NCI-H82 (cell line): ENCODE measurements at places on chromosomes 2 and 18.
A peak's percentile ranks its signal among the peaks of the same experiment; 100 is the strongest.

DNA sequence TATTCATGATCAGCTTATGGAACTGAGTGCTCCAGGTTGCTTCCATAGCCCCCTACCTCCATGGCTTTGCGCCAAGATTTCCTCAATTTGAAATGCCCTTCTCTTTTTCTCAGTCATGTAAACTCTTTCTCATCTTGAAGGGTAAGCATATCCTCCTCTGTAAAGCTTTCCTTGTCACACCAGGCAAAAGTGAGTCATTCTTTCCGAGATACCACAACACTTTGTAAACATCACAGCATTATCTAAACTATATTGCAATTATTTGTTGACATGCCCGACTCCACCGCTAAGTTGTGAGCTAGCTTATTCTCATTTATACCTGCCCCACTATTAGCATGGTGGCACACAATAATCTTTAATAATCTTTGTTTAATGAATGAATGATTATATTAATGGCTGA is 419.5 kb upstream of the CHST9 start:
- DNase-seq: peak; percentile 41

DNA sequence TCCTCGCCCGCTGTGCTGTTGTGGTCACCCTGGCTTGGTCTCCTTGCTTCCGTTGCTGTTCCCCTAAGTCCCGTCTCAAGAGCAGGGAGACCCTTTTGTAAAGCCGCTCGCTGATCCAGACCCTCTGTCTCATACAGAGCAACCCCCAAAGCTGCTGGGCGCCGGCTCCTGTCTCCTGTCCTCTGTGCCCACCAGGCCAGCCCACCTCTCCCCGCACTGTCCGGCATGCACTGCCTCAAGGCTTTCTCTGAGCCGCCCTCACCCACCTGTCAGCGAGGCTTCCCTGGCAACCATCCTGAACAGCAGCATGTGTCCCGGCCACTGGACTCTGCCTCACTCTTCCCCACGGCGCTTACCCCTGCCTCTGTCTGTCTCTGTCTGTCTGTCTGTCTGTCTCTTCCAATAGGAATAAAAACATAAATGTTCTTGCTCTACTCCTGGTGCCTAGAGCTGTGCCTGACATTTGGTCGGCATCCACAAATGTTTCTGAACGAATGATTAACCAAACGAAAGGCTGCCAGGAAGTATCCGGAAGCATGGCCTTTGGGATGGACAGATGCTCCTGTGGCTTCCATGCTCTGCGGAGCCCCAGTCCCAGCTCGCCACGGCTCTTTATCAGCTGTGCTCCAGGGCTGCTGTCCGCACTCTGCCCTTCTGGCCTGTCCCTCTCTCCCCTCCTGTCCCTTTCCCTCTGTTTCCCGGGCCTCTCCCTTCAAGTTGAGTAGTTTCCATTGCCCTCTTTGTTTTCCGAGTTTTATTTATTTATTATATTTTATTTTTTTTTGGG is 7.8 kb downstream of the COLEC11 start:
- DNase-seq: no peak

- no peak for DNase-seq
These were observed 533.7 kb downstream of the TDRD15 start for GRCh38 chr2:21657445-21657844.

DNA sequence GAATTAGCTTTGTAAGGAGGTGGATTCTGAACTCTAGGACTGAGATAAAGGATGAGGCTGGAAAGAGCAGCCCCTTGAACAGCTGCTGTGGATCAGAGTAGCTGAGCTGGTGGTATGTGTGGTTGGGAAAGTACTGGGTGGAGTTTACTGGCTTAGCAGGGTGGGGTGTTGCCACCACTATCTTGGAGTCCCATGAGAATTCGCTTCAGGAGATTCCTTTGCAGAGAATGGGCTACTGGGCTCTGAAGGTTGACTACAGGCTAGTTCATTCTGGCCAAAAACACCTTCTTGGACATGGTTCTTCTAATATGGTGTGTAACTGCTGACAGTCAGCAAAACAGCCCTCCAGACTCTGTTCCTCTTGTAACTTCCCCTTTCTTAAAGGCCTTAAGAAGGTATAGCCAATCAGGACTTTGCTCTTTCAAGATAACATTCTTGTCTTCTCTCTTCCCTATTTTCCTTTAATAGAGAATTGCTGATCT is 52.7 kb downstream of the TET3 start:
- DNase-seq: peak; percentile 73

DNA sequence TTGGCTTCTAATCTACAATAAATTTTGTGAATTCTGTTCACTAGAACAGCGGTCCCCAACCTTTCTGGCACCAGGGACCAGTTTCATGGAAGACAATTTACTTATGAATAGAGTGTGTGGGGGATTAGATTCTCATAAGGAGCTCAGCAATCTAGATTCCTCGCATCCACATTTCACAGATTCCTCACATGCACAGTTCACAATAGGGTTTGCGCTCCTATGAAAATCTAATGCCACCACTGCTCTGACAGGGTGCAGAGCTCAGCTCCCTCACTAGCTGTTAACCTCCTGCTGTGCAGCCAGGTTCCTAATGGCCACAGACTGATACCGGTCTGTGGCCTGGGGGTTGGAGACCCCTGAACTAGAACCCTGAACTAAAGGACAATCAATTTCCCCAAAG is 1568.6 kb upstream of the NXPH2 start:
- no peak for DNase-seq

- no peak for DNase-seq
These were observed 306.7 kb downstream of the RDH14 start for GRCh38 chr2:18253686-18254197.

- peak; percentile 88 for DNase-seq
These were observed 17.7 kb downstream of the CNDP1 start for GRCh38 chr18:74551936-74552555.

DNA sequence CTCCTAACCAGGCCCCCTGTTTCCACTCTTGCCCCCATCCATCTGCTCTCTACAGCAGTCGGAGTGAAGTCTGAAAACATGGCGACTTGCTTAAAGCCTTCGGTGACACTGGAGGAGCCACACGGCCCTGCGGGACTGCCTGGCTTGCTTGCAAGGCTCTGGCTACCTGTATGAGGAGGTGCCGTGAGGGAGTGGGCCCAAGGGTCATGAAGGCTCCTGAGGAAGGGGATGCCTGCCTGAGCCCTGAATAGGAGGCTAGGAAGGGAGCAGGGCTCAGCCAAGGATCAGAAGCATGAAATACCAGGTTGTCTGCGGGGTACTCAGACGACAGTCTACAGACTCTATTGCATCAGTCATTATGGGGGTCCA is 75.4 kb downstream of the EMX1 start:
- DNase-seq: no peak

DNA sequence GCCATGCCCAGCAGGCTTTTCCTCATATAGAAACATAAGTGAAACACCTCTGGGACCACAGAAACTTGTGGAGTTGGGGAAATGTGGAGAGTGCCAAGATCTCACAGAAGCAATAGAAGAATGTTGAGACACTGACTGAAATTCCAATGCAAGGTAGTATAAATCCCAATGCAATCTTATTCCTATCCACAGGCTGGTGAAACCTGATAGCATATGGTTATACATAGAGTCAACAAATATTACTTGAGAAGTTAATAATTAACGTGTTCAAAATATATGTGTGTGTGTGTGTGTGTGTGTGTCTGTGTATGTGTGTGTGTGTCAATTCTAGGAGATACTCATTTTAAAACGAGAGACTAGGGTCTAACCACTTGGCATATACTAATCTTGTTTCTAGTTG is 776.8 kb upstream of the ACVR2A start:
- no peak for DNase-seq

GRCh38 chr2:103805746-103806145 is 1043.9 kb downstream of the TMEM182 start:
- no peak for DNase-seq

GRCh38 chr2:148967578-148967977 is 70.9 kb upstream of the LYPD6B start:
- peak; percentile 34 for DNase-seq

GRCh38 chr2:168698969-168699368 is 103.5 kb upstream of the NOSTRIN start:
- DNase-seq: peak; percentile 39

DNA sequence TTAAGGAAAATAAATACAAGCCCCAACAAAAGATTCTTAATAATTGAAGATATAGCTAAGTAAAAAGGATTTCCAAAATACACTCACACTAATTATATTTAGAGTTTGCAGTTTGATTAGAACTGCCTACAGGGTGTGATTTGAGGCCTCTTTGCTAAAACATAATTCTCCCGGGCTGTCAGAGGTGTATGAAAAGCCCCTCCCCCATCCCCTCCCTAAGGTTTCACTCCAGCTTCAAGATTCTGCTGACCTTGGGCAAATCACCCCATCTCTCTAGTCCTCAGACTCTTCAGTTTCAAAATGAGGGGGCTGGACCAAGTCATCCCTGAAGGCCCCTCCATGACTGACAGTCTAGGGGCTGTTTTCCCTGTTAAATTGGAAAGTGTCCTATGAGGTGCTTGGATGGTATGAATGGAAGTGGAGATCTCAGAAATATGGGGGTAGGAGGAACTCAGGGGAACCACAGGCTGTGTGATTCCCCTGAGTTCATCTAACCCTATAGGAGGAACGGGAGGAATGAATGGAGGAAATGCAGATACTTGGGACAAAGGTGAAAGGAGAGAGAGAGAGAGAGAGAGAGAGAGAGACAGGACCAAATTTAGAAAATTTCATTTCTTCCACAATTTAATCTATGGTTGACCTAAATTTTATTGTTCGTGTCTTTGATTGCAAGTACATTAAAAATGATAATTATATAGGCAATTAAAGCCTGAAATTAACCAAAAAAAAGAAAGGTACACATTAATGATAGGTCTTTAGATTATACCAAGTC is 107.5 kb downstream of the SPP2 start:
- DNase-seq: no peak

GRCh38 chr2:168149150-168149974 is 98.0 kb downstream of the STK39 start:
- DNase-seq: no peak

DNA sequence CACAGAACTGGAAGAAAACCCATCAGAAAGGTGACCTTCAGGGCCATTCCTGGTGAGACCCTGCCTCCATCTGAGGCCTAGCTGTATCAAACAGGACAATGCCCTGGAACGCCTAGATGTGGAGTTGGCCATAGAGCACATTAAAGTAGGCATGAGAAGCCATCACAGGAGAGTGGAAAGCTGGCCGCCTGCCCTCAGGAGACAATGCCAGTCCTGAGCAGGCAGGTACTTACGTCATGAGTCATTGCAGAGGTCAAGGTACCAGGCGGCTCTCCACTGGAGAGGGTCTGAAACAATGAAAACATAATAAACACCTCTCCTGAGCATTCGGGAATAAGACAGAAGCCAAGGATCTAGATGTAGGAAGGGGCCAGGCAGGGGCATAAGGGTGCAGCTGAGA is 68.6 kb downstream of the CCDC93 start:
- DNase-seq: no peak

DNA sequence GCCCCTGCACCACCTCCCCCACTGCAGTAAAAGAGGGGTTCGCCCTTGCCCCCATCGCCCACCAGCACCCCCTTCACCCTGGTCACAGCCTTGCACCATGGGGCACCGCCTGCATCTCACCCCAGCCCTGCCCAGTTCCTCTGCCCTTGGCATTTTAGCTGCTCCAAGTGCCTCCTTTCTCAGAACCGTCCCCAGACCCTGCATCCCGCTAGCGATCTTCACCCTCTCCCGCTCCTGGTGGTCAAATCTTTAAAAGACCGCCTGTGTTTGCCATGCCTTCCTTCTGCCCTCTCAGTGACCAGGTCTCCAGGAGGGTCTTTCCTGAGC is 114.7 kb upstream of the OTOS start:
- no peak for DNase-seq

DNA sequence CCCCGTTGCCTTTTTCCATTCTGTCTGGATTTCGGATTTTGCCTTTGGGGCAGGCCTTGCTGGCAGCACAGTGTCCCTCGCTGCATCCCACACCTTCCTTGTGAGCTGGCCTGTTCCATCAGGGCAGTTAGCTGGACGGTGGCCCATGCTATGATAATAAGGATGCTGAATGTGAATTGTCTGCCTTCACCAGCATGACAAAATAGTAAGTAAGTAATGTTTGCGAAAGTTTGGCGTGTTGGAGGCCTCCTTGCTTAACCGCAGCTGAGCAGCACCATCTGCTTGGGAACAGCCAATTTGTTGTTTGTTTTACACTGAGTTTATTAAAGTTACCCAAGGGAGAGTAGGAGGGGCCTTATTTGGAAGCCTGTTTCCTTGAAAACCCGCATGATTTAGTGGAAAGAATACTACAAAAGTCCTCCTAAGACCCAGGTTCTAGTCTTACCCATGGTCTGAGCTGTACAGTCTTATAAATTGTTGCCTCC is 469.7 kb upstream of the FANCL start:
- DNase-seq: no peak

DNA sequence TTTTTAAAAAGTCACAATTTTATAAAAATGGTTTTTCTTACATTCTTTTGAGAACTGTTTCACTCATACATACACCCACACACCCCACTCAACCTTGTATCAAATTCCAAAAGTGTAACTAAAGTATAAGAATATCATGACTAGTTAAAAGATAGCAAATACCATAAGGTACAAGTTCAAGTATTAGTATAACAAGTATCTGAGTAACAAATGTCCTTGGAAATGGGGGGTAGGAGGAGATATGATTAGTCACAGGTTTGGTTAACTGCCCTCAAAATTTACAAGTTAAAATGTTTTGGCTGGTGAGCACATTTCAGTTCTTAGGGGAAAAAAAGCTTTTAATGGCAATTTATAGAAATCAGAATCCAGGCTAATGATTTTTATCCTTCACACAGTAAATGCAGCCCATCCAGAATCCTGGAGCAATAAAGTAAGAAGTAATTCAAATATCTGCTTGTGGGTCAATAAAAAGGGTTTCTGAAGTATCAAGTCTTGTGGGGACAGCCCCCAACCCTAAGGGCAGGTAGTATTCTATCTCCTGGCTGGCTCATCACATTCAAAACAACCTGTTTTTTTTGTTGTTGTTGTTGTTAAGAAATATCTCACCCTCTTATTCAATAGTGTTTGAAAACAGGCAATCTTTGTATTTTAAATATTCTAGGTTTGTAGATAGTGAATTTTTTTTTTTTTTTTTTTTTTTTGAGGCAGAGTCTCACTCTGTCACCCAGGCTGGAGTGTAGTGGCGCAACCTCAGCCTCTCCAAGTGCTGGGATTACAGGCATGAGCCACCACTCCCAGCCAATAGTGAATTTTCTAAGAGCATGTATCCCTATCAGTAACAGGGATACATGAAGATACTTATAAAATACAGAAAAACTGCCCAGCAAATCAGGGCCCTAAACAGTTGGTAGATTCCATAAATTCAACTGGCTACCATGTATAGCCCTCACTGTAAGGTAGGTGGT is 14.5 kb downstream of the IAH1 start:
- no peak for DNase-seq

- DNase-seq: no peak
These were observed 5.1 kb downstream of the SPTBN1 start for GRCh38 chr2:54461261-54461660.

- DNase-seq: no peak
These were observed 107.1 kb upstream of the POU3F3 start for GRCh38 chr2:104746858-104747257.

- DNase-seq: no peak
These were observed 125.7 kb downstream of the HDAC4 start for GRCh38 chr2:239275044-239275685.

GRCh38 chr18:57635003-57635822 is 13.6 kb upstream of the NARS1 start:
- DNase-seq: peak; percentile 73

- DNase-seq: no peak
These were observed 402.9 kb upstream of the FIGN start for GRCh38 chr2:164138750-164139149.
